T-helper 17 cell (primary cell): ENCODE measurements at places on chromosomes 7 and 10. TPM values are rescaled to one million over a fixed set of nuclear protein-coding genes. Genes with fewer than 3 reads are reported as not detected.
A peak's percentile ranks its signal among the peaks of the same experiment; 100 is the strongest.

GRCh38 chr7:14691034-14691433 is 211.5 kb downstream of the DGKB start:
- H3K4me1 ChIP-seq: no peaks in the 10 kb centered on the region
- no peaks in the 10 kb centered on the region for H3K36me3 ChIP-seq
- no peak overlapping the region for H3K27ac ChIP-seq
- no peak overlapping the region for H3K4me3 ChIP-seq
- no peak for DNase-seq

DNA sequence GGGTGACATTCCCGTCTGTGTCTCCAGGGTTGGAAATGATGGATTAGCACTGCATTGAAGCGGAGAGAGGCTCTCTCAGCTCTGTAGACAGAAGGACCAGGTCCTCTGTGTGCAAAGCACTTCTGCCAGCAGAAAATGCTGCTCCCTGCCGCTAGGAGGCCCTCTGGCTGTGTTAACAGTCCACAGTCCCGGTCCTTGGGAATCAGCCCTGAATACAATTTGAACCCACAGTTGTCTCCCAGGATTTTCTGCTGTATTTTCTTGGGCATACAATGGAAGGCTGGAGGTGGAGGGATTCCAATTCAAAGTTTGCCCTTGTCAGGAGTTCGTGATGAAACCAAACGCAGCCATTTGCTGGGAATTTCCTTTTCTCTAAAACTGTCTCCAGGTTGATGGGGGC is 205.2 kb downstream of the GLRX3 start:
- H3K4me3 ChIP-seq: no peak overlapping the region

- no peak for DNase-seq
- H3K36me3 ChIP-seq: no peaks in the 10 kb centered on the region
- H3K27me3 ChIP-seq: no peaks in the 10 kb centered on the region
- peak overlapping the region; percentile 94 for H3K27ac ChIP-seq
- peak overlapping the region; percentile 86 for H3K4me3 ChIP-seq
These were observed 23.9 kb downstream of the SCD start for GRCh38 chr10:100370714-100371481.

DNA sequence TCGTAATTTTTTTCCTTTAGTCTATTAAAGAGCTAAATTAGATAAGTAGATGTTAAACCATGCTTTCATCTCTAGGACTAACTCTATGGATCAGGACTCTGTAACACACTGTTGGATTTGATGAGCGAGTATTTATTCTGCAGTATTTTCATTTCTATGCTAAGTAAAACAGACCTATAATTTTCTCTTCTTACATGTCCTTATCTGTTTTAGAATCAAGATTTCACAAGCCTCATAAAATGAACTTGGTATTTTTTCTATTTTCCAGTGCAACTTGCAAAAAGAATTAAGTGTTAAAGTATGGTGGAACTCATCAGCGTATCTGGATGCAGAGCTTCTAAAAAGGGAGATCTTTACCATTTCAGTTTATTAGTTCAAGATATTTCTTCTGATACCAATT is 2.4 kb downstream of the CACUL1 start:
- H3K4me1 ChIP-seq: peaks cover 53% of the 10 kb centered on the region
- H3K27ac ChIP-seq: peak overlapping the region; percentile 96
- H3K27me3 ChIP-seq: no peaks in the 10 kb centered on the region
- peak overlapping the region; percentile 19 for H3K4me3 ChIP-seq
- DNase-seq: no peak

Gene MSMB
- total RNA-seq: not detected

- no peaks in the 10 kb centered on the region for H3K36me3 ChIP-seq
- H3K4me3 ChIP-seq: no peak overlapping the region
- no peak overlapping the region for H3K27ac ChIP-seq
- no peak for DNase-seq
- peaks cover 10% of the 10 kb centered on the region for H3K4me1 ChIP-seq
- no peaks in the 10 kb centered on the region for H3K27me3 ChIP-seq
These were observed 674.5 kb upstream of the GALNT17 start for GRCh38 chr7:70457482-70457881.

DNA sequence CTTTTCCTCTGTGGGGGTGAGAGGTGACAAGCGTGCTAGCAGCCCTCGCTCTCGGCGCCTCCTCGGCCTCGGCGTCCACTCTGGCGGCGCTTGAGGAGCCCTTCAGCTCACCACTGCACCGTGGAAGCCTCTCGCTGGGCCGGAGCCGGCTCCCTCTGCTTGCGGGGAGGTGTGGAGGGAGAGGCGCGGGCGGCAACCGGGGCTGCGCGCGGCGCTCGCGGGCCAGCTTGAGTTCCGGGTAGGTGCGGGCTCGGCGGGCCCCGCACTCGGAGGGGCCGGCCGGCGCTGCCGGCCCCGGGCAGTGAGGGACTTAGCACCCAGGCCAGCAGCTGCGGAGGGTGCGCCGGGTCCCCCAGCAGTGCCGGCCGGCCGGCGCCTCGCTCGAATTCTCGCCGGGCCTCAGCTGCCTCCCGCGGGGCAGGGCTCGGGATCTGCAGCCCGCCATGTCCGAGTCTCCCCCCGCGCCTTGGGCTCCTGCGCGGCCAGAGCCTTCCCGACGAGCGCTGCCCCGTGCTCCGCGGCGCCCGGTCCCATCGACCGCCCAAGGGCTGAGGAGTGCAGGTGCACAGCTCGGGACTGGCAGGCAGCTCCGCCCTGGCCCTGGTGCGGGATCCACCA is 352.8 kb upstream of the PODXL start:
- H3K27ac ChIP-seq: no peak overlapping the region
- DNase-seq: no peak
- no peak overlapping the region for H3K4me3 ChIP-seq
- peaks cover 49% of the 10 kb centered on the region for H3K27me3 ChIP-seq
- H3K4me1 ChIP-seq: no peaks in the 10 kb centered on the region
- H3K36me3 ChIP-seq: peaks cover 3% of the 10 kb centered on the region

GRCh38 chr7:137957887-137958286 is 44.0 kb downstream of the CREB3L2 start:
- no peaks in the 10 kb centered on the region for H3K27me3 ChIP-seq
- H3K4me3 ChIP-seq: no peak overlapping the region
- H3K27ac ChIP-seq: no peak overlapping the region

Gene TMEM270
- not detected for total RNA-seq

- H3K36me3 ChIP-seq: peaks cover 8% of the 10 kb centered on the region
- H3K4me3 ChIP-seq: no peak overlapping the region
- H3K27ac ChIP-seq: peak overlapping the region; percentile 63
These were observed 25.6 kb downstream of the IRF5 start for GRCh38 chr7:128963327-128963757.

Gene MMRN2
- 1.6 TPM for total RNA-seq

Gene ZNF503
- 0.50 TPM for total RNA-seq

Gene SPDYE18
- total RNA-seq: 0.60 TPM

Gene INHBA
- total RNA-seq: not detected

DNA sequence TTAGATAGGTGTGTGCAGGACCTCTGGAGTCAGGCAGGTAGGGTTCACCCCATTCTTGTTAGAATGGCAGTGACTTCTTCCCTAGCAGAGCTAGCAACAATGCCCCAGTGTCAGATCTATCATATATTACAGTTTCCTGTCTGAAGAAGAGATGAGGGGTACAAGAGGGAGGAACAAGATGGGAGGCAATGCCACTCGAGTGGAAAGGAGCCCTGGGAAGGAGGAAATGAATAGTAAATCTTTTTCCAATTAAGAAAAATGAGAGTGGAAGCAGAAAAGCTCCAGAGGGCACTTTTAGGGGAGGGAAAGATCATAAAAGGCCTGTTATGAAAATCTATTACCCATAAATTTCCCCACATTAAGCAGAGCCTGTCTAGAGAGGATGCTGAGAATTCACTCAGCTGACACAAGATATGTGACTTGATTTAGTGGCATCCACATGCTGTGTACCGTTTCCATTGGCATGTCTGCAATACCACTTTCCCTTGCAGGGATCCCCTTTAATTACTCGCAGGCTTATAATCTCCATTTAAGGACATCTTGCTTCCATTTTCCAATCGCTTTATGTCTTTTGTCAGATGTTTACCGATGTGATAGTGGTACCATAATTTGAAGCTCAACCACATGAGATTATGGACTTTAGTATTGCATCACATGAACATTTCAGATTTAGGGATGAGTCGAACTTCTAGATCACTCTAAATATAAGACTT is 70.0 kb upstream of the AGBL3 start:
- DNase-seq: no peak
- peaks cover 2% of the 10 kb centered on the region for H3K4me1 ChIP-seq
- peaks cover 10% of the 10 kb centered on the region for H3K27me3 ChIP-seq
- H3K4me3 ChIP-seq: no peak overlapping the region
- H3K27ac ChIP-seq: no peak overlapping the region
- no peaks in the 10 kb centered on the region for H3K36me3 ChIP-seq

Gene ACTL6B
- not detected for total RNA-seq

GRCh38 chr7:3371601-3372000 is 70.5 kb downstream of the SDK1 start:
- peaks cover 73% of the 10 kb centered on the region for H3K27me3 ChIP-seq
- peaks cover 6% of the 10 kb centered on the region for H3K4me1 ChIP-seq
- H3K4me3 ChIP-seq: no peak overlapping the region
- H3K36me3 ChIP-seq: peaks cover 2% of the 10 kb centered on the region
- no peak for DNase-seq

- H3K27me3 ChIP-seq: peaks cover 37% of the 10 kb centered on the region
- H3K4me3 ChIP-seq: no peak overlapping the region
- no peak overlapping the region for H3K27ac ChIP-seq
- peaks cover 17% of the 10 kb centered on the region for H3K4me1 ChIP-seq
- peaks cover 5% of the 10 kb centered on the region for H3K36me3 ChIP-seq
These were observed 70.4 kb downstream of the ASB13 start for GRCh38 chr10:5595994-5596471.

Gene TDRD1
- 0.20 TPM for total RNA-seq

DNA sequence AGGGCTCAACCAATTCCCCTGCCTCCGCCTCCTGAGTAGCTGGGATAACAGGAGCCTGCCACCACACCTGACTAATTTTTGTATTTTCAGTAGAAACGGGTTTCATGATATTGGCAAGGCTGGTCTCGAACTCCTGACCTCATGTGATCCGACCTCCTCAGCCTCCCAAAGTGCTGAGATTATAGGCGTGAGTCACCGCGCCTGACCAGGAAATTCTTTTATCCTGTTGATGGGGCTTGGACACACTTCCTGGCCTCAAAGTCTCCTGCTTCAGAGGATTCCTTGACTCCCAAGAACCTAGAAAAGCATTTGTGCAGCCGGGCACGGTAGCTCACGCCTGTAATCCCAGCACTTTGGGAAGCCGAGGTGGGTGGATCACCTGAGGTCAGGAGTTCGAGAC is 16.2 kb downstream of the ZNF425 start:
- no peak overlapping the region for H3K27ac ChIP-seq
- H3K4me3 ChIP-seq: no peak overlapping the region
- H3K4me1 ChIP-seq: no peaks in the 10 kb centered on the region

DNA sequence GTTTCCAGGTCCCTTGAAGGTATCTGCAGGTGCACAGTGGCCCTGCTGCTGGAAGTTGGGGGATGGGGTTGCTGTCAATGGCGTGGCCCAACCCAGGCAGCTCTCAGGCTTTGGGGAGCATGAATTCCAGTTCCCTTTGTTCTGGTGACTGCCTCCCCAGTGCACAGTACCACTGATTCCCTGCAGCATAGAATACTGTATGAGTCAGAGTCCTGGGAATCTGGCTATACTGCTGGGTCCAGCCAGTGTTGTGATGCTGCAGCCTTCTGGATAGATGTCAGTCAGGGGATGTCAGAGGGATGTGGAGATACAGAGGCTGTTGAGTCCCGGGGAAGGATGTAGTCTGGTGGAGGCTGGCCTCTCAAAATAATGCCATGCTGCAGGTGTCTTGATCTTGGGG is 99.3 kb downstream of the LANCL2 start:
- no peak overlapping the region for H3K4me3 ChIP-seq
- no peak for DNase-seq
- H3K4me1 ChIP-seq: peaks cover 52% of the 10 kb centered on the region

Gene TMEM106B
- total RNA-seq: 27.9 TPM

DNA sequence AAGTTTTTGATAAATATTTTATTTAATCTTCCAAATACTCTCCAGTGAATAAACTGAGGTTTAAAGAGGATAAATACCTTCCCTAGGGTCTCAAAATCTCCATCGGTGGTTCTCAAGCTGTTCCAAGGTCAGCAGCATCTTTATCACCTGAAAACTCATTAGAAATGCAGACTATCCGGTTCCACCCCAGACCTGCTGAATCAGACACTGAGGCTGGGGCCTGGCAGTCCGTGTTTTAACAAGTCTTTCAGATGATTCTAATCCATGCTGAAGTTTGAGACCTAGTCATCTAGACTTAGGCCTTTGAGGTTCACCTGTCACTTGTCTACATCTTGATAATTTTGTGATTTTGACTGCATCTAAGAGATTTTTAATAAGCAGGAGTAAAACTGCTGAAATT is 37.5 kb downstream of the PLEKHA8 start:
- peaks cover 12% of the 10 kb centered on the region for H3K36me3 ChIP-seq
- no peaks in the 10 kb centered on the region for H3K27me3 ChIP-seq
- no peak overlapping the region for H3K4me3 ChIP-seq

Gene RBP3
- not detected for total RNA-seq

Gene SLC29A4
- total RNA-seq: 0.55 TPM

DNA sequence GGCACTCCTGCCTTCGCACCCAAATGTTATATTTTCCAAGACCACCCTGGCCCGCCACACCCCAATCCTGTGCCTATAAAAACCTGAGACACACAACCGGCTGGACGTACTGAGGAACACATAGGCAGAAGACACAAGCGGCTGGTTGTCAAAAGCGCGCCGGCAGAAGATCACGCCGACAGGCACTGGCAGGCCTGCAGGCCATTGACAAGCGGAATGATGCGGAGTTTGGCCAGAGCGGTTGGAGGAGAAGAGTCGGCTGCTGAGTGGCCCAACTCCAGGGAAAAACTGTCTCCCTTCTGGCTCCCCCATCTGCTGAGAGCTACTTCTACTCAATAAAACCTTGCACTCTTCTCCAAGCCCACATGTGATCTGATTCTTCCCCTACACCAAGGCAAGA is 39.7 kb upstream of the SAMD8 start:
- DNase-seq: no peak
- no peaks in the 10 kb centered on the region for H3K36me3 ChIP-seq
- H3K27me3 ChIP-seq: no peaks in the 10 kb centered on the region
- H3K4me3 ChIP-seq: no peak overlapping the region
- peaks cover 3% of the 10 kb centered on the region for H3K4me1 ChIP-seq

- H3K27ac ChIP-seq: no peak overlapping the region
- H3K4me1 ChIP-seq: no peaks in the 10 kb centered on the region
- DNase-seq: no peak
- H3K36me3 ChIP-seq: no peaks in the 10 kb centered on the region
These were observed 277.1 kb upstream of the POM121L12 start for GRCh38 chr7:52758356-52758755.

Gene ZP3
- total RNA-seq: 6.1 TPM

- peaks cover 6% of the 10 kb centered on the region for H3K36me3 ChIP-seq
- DNase-seq: no peak
- no peak overlapping the region for H3K27ac ChIP-seq
- no peaks in the 10 kb centered on the region for H3K4me1 ChIP-seq
- H3K27me3 ChIP-seq: no peaks in the 10 kb centered on the region
These were observed 20.2 kb downstream of the DHTKD1 start for GRCh38 chr10:12088919-12089318.

- no peak for DNase-seq
- H3K27ac ChIP-seq: no peak overlapping the region
- H3K27me3 ChIP-seq: no peaks in the 10 kb centered on the region
- no peaks in the 10 kb centered on the region for H3K36me3 ChIP-seq
These were observed 718.3 kb downstream of the GRID1 start for GRCh38 chr10:85648279-85648754.
